Fibroblast of skin of abdomen (primary cell): ENCODE measurements at places on chromosomes 16 and 17.

DNA sequence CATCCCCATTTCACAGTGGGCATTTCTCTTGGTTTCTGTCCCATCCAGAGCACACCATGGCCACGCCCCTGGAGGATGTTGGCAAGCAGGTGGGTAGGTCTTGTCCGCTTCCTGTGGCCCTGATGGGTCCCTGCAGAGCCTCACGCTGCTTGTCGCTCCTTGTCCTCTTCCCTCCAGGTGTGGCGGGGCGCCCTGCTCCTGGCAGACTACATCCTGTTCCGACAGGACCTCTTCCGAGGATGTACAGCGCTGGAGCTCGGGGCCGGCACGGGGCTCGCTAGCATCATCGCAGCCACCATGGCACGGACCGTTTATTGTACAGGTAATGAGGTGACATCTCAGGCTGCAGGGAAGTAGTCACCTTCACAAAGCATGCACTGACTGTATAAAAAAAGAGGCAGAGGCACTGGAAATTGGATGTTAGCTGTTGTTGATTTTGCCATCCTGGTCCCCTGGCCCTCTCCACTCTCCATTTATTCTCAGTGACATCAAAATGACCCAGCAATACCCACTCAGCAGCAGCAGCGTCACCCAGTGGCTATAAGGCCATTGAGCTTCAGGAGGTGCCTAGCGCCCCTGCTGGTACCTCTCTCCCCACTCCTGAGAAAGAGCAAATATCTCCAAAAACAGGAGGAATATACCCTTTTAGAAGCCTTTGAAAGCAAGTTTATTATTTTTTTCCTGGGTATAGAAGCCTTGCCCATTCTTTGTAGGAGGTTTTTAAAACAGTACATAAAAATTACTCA is 13.7 kb downstream of the METTL22 start:
- DNase-seq, result peak; percentile 18

DNA sequence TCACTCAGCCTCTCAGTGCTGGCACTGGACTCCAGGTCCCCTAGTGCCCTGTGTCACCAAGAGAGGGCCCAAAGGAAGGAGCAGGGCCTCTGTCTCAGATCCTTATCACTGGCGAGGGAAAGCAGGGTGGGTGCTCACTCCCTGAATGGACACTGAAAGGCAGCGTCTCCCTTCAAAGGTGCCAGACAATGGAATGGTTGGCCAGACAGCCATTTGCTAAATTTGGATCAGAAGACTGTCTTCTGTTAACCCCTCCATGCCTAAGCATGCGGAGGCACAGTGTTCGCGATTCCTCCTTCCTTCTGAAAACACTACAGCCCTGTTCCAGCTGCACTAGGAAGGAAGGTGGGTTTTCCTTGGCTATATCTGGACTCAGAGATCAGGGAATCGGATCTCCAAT is 48.4 kb downstream of the SRCIN1 start:
- no peak for DNase-seq

DNA sequence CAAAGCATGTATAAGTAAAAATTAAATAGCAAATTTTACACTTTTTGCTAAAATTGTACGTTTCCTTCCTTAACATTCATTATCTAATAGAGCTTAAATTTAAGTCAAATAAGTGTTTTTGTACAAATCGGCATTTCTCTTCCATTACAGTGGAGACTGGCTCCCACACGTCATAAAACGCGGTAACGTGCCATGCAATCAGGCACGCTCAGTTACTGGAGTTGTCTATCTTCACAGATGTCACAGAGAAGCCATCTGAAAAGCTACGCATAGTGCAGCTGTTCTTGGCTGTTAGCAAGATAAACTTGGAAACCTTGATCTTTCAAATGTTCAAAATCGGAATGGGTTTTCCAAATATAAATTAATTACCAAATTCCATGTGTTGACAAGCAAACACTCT is 165.3 kb downstream of the STX8 start:
- no peak for DNase-seq

DNA sequence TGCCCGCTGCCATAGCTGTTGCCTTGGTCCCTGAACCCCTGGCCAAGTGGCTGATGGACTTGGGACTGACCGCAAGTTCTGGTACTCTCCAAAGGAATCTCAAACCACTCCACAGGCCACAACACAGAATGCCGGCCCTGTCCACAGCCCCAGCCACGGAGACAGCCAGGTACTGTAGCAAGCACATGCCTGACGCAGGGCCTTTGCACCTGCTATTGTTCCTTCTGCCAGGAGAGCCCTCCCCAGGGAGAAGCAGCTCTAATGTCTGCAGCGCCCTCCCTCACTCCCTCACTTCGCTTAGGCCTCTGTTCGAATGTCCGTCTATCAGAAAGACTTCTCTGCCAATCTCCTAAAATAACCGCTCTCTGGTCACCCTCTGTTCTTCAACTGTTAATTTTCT is 15.4 kb downstream of the RTN4RL1 start:
- DNase-seq, result no peak

DNA sequence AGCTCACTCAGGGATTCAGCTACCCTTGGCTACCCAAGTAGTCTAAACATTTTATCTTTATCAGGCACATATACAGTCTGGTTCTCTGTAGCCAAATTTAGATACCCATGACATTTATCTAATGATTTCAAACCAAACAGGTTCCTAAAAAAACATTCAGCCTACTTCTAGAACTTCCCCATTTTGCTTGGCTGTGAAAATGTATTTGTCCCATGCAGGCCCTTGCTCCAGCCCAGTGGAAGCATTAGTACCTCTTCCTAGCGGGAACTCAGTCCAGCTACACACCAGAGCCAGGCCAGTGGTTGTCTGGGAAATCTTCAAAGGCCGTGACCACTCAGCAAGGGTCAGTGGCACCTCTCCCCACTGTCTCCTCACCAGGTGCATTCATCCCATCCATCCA is 26.2 kb upstream of the NAGLU start:
- DNase-seq, result no peak

DNA sequence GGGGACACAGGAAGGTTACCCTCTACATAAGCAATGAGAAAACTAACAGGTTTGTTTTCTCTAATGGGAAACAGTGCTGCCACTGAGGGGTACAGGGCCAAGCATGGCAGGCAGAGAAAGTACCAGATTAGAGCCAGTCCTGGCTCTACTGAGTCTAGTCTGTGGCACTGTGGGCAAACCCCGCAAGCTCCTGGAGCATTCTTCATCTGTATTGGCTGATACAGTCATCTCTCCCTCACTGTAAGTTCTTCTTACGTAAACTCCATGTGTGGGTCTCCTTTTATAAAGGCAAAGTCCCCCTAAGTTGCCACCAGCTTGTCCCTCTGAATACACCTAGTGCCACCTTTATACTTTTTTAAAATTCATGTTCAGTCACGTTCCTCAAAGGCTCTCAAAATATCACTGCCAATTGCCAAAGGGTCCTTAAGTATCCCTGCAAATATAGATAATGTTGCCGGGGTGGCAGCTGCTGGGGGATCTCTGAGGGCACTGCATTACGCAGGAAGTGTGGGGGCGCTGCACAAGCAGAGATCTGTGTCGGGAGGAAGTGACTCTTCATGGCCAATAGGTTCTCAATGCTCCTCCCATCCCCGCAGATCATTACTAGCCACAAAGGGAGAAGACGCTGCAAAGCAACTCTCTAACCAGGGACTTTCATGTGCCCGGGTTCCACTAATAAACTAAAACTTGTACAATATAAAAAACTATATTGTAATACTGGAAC is 18.8 kb downstream of the XPO6 start:
- DNase-seq, result no peak

DNA sequence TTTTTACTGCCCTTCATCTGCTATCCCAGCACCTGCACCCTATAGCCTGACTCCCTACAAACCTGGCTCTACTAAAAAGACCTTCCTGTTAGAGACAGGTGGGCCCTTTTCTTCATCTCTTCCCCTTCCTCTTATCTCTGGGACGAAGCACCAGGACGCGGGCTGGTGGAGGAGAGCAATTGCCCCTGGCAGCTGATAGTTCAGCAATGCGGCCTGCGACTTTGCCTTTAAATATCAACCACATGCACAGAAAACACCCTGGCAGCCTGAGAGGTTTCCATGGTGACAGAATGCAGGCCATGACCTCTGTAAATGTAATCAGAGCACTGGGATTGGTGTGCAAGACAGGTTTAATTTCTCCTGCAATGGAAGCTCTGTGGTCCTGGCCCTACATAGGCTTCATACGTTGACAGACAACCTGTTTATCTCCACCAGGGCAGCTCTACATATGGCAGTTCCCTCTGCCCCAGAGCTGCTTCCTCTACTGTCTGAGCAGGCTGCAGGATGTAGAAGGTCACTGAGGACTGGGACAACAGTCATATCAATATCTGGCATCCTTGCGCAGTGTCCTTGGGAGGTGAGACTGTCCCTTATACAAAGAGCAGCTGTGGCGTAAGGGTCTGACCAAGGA is 10.0 kb upstream of the SKAP1 start:
- DNase-seq, result no peak

DNA sequence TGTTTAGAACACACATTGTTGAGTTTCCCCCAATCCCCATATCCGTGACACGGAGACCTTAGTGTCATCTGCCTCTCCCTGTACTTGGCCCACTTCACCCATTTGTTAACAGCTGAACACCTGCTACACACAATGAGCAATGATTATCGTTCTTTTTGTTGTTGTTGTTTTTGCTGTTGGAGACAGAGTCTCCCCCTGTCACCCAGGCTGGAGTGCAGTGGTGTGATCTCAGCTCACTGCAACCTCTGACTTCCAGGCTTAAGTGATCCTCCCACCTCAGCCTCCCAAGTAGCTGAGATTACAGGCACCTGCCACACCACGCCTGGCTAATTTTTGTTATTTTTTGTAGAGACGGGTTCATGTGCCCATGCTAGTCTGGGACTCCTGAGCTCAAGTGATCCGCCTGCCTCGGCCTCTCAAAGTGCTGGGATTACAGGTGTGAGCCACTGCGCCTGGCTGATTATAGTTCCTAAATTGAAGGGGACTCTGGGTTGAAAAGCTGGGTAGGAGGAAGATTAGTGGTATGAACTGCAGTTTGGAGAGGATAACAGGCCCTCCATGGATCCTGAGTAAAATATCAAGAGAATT is 21.6 kb downstream of the NDE1 start:
- DNase-seq, result no peak

DNA sequence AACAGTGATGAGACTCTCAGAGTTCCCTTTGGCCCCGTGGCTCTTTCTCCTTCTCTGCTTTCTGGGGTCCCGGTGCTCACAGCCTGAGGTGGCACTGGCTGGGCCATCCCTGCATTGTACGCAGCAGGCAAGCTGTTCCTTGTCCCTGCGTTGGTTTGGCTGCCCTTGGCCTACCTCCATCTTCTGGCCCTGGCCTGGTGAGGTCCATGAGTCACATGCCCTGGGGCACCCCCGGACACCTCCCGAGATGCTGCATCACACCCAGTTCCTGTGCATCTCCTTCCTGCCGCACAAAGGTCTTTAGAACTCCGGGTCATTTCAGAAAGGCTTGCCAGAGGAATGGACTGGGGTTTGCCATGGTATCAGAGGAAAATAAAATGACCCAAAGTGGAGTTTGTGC is 9.5 kb downstream of the SULT1A2 start:
- no peak for DNase-seq

- no peak for DNase-seq
These were observed 432.6 kb downstream of the UTP18 start for GRCh38 chr17:51692917-51693316.

DNA sequence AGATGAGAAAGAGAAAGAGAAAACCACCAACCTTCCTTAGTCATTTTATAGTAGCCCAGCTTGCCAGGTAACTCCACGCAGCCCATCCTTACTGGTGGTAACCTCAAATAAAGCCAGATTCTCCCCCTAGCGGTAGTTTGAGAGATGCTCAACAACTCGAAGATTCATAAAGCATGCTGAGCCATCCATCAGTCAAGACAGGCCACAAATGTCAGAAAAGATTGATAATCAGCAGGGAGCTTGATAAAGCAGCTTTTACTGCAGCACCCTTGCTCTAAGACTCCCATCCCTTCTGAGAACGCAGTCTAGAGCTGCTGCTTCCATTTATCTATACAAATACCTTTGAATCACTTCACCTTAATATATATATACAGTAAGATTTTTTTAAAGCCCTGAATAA is 451.5 kb upstream of the HSBP1 start:
- DNase-seq, result peak; percentile 60

DNA sequence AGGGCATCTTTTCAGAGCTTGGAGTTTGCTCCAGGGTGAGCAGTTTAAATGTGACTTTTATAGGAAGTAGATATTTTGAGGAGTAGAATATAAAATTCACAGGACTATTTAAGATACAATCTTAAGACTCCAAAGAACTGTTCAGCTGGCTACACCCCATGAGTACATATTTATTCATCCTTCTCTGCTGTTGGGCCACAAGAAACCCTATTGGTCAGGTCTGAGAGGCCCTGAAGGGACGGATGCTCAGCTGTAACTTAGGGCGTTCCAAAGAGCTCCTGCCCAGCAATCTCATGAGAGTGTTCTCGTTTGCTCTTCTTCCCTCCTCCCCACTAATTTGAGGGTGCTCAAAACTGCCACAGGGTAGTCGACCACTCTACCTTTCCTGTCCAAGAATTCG is 7.3 kb downstream of the ST6GALNAC2 start:
- DNase-seq, result no peak

DNA sequence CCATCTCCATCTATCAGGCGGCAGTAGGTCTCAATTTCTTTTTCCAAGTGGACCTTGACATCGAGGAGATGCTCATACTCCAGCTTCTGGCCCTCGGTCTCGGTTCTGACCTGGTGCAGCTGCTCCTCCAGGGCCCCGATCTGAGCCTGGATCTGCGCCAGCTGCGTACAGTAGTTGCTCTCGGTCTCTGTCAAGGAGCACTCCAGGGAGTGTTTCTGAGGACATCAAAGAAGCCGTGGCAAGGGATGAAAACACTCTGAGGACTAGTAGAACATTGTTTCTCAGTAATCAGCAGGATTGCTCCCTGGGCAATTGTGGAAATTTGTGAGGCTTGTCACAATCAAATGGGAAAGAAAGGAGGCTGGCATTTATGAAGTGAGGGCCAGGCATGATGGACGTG is 5.9 kb downstream of the KRT28 start:
- DNase-seq, result no peak

DNA sequence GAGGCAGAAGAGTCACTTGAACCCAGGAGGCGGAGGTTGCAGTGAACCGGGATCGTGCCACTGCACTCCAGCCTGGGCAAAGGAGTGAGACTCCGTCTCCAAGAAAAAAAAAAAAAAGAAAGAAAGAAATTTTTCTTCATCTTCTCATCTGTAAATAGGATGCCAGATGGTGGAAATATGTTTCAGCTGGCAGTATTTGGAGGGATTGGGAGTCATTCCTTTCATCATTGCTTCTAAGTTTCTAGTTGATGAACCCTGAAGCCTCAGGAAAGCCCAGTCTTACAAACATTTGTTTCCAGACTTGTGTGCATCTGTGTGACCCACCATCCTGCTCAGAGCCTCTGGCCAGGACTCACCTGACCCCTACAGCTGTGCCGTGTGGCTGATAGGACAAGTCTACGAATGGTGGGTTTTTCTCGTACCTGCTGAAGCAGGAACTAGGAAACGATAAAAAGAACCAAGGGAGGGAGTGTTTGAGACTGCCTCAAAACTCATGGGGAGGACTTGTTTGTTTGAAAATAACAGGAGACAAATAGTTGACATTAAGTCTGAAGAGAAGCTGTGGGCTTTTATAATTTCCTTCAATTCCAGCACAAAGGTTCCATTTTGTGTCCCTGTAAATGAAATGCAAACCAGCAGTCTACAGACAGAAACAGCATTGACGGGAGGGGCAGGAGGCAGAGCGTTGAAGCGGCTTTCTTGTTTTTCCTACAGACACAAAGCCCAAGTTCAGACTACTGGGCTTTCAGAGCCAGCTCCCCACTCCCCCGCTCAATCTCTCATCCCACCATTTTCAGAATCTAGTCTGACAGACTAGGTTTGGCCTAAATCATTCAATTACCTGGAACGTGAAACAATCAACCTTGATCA is 24.9 kb downstream of the CDRT4 start:
- no peak for DNase-seq

- no peak for DNase-seq
These were observed 12.6 kb upstream of the GFOD2 start for GRCh38 chr16:67731753-67732095.
